ENCODE measurements at places on chromosomes 16 and 17.

DNA sequence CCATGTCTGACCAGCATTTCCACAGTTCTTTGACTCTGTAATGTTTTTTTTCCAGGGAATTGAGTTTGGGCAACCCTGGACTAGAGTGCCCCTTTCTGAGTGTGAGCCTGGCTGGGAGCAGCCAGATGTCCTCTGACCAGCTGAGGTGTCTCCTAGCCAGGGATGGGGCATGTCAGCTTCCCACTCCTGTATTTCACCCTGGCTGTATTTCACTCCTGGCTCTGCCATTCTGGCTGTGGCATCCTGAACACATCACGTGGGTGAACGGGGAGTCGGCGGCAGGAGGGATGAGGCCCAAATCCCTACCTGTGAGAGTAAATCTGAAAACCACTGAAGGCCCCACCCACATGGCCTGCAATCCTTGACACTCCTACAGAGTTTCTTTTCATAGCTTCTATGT, 31.3 kb downstream of the KDM8 start:
- no peak for DNase-seq

DNA sequence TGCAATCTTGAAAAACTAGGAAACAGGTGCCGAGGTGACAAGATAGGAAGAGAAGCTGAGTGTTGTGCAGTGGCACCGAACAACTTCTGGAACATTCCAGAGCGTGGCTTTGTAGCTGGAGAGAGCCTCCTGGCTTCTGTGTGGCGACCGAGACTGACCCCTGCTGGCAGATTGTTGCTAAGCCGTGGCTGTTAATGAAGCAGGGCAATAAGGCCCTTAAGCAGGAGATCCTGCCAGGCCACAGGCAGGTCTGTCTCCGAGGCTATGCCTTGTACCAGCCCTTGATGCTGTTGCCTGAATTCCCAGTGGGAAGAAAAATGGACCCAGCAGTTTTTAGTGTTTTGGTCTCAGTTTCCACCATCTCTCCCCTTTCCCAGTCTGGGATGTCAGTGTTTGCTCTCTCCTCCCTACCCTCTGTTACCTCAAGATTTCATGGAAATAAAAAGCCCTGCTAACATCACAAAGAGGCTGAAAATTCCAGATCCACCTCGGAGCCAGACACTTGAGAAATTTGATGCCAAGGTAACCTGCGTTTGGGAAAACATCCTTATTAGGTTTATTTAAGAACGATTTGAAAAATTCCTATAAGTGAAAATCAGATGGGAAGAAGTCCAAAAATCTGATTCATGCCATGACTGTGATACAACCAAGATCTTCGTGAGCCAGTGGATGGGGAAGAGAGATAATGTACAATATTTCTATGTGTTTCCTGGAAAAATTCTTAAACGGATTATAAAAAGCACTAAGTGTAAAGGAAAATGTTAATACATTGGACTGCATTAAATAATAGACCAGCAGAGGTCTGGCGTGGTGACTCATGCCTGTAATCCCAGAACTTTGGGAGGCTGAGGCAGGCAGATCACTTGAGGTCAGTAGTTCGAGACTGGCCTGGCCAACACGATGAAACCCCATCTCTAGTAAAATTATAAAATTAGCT, 265.1 kb downstream of the PRKCA start:
- DNase-seq = peak; percentile 76

GRCh38 chr17:46003907-46004748, 5.1 kb downstream of the STH start:
- peak; percentile 8 for DNase-seq

GRCh38 chr16:52050418-52050817, 496.5 kb downstream of the TOX3 start:
- DNase-seq = no peak

DNA sequence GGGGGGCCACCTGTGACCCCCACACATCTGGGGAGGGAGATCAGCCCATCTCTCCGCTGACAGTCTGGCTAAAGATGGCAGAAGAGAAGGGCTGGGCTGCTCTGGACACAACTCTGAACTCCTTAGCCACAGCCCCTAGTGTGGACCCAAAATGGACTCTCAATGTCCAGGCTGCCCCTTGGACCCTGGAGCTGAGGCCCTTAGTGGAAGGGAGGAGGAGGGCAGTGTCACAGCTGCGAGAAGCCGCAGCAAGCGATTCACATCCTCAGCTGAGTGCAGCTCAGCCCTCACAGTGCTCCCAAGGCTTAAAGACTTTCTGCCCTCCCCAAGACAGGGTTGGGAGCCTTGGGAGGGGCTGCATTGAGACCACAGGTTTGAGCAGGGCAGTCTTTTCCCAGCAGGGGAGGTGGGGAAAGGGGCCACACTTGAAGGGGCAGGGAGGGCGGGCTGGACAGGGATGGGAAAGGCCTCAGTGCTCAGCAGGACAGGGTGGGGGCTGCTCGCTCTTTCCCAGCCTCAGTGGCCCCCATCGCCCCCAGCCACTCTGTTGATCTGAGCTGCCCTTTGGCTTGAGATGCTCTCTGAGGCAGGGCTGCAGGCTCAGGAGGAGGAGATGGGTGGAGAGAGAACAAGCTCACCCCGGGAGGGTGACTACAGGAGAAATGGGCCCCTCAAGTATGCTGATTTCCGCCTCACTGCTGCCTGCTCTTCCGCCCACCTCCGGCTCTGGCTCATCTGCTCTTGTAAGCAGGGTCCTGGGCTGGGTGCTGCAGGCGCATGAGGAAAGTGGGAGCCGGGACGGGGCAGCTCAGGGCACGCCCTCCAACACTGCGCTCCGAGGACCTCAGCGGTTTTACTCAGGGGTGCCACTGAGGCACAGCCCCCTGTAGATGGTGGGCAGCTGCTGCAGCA, 50.9 kb upstream of the MTSS2 start:
- DNase-seq = no peak

- no peak for DNase-seq
These were observed 21.0 kb upstream of the RBFOX3 start for GRCh38 chr17:79631640-79632431.

DNA sequence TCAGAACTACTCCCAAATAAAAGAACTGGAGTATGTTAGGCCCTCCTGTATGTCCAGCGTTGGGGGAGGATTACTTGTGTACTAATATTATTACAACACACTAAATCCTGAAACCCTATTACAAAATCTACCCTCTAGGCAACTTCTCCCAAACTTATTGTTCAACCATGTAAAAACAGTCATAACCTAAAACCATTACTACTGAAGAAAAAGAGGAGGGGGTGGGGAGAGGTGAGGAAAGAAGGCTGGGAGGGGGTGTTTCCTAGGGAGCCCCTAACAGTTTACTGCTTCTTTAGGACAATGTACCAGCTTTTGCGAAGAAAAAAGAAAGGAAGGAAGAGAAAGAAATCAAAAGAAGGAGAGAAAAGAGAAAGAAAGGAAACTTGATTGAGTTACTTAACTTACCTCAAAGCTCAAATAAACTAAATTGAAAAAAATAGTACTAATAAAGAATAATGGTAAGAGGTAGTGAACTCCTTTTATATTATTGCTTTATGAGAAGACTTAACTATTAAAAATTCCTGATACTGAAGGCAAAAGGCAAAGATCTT, 2.3 kb downstream of the SALL1 start:
- DNase-seq = no peak

DNA sequence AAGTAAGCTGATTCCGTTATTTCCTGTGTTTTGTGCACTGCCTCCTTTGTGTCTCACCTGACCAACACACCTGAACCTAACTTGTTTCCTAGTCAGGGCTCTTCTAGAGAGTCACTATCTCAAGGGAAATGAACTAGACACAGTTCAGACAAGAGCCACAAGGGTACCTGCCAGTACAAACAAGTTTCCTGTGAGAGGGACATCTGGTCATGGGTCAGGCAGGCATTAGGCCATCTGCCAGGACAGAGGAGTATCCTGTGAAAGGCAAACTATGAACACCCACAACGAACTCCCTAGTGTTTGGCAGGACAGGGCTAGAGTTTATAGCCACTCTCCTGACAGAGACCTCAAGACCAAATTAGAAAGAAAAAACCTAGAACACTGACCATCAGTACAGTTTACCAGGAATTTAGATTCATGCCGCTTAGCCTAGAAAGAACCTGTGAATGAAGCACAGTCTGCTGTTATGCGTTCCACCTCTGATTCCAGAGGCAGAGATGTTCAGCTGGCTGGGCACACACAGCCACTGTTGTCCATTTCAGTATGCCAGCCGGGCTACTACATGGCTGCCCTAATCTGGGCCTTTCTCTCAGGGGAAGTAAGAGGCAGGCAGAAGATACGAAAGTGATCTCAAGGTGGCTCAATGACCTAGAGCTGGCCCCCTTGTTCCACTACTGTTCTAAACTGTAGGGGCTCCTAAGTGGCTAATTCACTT, 20.7 kb upstream of the GLG1 start:
- no peak for DNase-seq

DNA sequence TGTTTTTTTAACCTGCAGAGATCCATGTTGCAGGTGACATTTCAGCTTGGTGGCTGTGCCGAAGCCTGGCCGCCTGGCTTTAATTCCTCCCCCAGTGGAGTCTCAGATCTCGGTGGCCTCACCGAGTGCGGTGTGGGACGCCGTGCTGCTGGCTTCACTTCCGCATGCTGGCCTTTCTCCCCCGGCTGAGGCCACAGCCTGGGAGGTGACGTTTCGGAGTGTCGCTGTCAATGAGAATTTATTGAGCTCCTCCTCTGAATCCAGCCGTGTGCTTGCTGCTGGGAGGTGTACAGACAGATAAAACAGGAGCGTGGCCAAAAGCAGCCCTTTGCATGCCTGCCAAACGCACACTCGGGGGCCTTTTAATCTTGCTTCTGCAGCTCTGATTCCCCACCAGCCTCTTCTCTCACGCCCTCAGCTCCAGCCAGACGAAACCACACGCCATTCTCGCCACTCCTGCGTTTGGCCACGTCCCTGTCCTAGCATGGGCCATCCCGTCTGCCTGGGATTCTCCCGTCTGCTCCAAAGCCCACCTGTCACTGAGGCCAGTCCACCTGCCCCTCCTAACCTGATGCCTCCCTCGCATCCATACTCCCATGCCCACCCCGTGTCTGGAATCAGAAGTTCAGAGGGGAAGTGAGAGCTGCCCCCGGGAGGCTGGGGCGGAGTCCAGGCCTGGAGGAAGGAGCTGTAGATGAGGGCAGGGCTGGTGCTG, 3.6 kb downstream of the GSE1 start:
- DNase-seq = no peak

- no peak for DNase-seq
These were observed 30.0 kb downstream of the IL21R start for GRCh38 chr16:27431773-27432532.

GRCh38 chr17:78264590-78264989, 33.2 kb downstream of the TMEM235 start:
- DNase-seq = no peak

DNA sequence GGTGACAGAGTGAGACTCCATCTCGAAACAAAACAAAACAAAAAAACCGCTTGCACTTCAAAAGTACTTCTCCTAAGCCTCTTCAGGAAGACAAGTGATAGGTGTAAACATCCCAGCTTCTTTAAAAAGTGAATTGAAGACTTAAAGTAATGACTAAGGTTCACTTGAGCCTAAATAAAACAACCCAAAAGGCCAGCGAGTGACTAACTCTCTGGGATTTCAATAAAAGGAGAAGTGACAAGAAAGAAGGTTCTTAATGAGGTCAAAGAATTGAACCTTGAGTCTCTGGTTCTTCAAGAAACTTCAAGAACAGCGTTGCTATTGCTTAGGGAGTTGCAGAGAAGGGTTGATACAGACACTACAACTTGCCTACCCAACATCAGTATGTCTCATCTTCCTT, 42.2 kb downstream of the STX8 start:
- DNase-seq = no peak

DNA sequence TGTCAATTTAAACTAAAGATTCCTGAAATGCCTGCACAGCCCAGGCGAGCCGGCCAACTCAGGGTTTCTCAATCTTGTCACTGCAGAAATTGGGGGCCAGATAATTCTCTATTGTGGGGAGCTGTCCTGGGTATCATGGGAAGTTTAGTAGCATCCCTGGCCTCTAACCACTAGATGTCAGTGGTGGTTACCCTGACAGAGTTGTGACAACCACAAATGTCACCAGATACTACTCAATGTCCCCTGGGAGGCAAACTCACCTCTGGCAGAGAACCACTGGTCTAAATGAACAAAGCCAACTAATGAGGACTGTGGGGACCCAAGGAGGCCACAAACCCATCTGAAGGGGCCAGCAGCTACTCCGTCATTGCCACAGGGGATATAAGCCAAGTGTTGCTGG, 90.9 kb downstream of the MYH11 start:
- peak; percentile 85 for DNase-seq

- peak; percentile 82 for DNase-seq
These were observed 175.3 kb downstream of the UTP18 start for GRCh38 chr17:51435641-51436091.

DNA sequence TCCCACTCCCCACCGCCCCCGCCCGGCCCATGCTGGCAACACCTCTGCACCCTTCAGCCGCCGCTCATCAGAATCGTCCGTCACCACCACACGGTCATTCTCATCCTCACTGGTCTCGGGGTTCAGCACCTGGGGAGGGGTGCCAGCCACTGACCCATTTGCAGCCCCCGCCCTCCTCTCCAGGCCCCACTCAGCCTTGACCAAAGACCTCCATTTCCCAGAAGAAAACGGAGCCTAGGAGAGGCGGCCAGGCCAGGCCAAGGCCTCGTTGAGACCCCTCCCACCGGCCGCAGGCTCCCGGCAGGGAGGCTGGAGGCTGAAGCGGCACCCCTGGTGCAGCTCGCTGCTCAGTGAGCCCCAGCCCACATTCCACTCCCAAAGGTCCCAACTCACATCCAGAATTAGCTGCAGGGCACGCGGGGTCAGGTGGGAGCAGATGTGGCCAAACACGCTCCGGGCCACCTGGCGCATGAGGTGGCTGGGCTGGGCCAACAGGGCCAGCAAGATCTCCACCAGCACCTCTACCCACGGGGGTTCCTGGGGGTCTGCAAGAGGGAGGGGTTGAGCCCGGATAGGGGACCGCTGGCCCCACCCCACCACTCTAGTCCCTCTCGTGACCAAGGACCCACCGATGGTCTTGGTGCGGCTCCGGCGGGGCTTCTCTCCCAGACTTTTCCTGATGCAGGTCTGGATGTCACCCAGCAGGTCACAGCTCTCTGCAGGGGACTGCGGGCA, 9.8 kb downstream of the MYBBP1A start:
- no peak for DNase-seq

GRCh38 chr16:49344401-49344800, 29.2 kb upstream of the C16orf78 start:
- no peak for DNase-seq

DNA sequence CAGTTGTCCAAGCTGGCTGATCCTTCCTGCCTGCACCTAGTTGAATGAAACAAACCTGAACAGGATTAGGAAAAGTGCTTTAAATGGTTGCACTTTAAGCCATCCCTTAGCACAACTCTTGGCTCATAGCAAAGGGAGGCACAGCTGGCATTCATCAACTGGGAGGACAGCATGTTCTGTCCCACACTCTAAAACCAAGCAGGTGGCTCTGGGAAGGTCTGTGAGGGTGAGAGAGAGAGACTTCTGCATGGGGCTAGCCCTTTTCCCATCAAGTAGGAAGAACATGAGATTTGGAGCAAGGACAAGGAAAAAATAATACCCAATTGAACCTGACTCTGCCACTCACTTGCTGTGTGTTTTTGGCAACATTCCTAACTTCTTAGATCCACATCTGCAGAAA, 140.9 kb upstream of the CCL2 start:
- no peak for DNase-seq

Measured in NCI-H510A treated with DMSO at 0.1 percent for 48 hours (cell line).